ENCODE measurements at places on chromosomes 13 and 19.

DNA sequence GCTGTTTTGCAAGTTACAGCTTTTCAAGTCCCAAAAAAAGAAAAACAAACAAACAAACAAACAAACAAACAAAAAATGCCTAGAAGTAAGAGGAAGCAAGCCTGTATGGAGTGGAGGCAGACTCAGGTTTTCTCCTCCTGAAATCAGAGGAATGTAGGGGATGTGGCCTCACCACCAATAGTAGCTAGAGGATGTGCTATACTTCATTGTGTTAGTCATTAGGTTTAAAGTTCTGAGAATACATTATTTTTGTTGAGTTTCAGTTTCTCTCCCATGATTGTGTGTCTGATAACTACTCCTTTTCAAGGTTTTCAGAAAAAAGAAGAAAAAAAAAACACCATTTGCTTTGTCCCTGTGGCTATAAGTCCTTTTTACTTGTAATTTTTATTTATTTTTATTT lies 524.5 kb downstream of the GPC6 start:
- DNase-seq = no peak
- no peaks in the 10 kb centered on the region for H3K36me3 ChIP-seq
- H3K27me3 ChIP-seq = no peaks in the 10 kb centered on the region
- no peak overlapping the region for H3K27ac ChIP-seq
- H3K4me3 ChIP-seq = no peak overlapping the region
- H3K4me1 ChIP-seq = peaks cover 15% of the 10 kb centered on the region

GRCh38 chr13:110416131-110417025 lies 109.3 kb downstream of the COL4A2 start:
- no peaks in the 10 kb centered on the region for H3K36me3 ChIP-seq
- H3K27me3 ChIP-seq = no peaks in the 10 kb centered on the region
- no peak for DNase-seq
- H3K27ac ChIP-seq = no peak overlapping the region
- H3K4me3 ChIP-seq = no peak overlapping the region

GRCh38 chr19:27779954-27780353 lies 1433.0 kb downstream of the UQCRFS1 start:
- no peaks in the 10 kb centered on the region for H3K4me1 ChIP-seq
- no peak for DNase-seq
- H3K4me3 ChIP-seq = no peak overlapping the region
- H3K36me3 ChIP-seq = no peaks in the 10 kb centered on the region

DNA sequence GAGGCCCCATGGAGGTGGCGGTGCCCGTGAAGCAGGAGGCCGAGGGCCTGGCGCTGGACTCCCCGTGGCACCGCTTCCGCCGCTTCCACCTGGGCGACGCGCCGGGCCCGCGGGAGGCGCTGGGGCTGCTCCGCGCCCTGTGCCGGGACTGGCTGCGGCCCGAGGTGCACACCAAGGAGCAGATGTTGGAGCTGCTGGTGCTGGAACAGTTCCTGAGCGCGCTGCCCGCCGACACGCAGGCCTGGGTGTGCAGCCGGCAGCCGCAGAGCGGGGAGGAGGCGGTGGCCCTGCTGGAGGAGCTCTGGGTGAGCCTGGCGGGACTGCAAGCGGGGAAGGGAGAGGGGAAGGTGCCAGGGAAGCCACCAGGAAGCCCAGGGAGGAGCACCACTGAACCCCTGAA lies 5.8 kb downstream of the ZNF444 start:
- H3K27me3 ChIP-seq = no peaks in the 10 kb centered on the region
- DNase-seq = no peak
- no peak overlapping the region for H3K27ac ChIP-seq
- H3K4me3 ChIP-seq = no peak overlapping the region
- H3K4me1 ChIP-seq = peaks cover 8% of the 10 kb centered on the region
